ENCODE measurements at places on chromosomes 11 and 22. TPM values are rescaled to one million over a fixed set of nuclear protein-coding genes. Genes with fewer than 3 reads are reported as not detected.

- DNase-seq: no peak
Measured at GRCh38 chr11:123434911-123435310, 4.8 kb downstream of the GRAMD1B start.

DNA sequence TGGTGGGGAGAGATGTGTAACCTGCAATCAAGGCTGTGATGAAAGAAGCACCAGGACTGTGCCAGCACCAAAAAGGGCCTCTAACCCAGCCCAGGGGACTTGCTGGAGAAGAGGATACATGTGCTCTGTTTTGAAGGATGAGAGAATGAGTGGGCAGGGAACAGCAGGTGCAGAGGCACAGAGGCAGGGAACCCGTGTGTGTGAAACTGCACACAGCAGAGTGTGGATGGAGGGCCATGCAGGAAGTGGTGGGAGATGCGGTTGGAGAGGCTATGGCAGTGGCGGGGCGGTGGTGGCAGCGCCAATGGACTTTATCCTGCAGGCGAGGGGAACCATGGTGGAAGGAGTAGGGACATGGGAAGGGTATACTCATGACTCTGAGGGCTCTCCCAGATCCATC lies 25.2 kb upstream of the LRRC32 start:
- no peak for DNase-seq

GRCh38 chr11:8715501-8715900 lies 32.9 kb downstream of the RPL27A start:
- DNase-seq: peak; percentile 67

- peak; percentile 34 for DNase-seq
Measured at GRCh38 chr22:32803738-32804435, 2.4 kb downstream of the TIMP3 start.

DNA sequence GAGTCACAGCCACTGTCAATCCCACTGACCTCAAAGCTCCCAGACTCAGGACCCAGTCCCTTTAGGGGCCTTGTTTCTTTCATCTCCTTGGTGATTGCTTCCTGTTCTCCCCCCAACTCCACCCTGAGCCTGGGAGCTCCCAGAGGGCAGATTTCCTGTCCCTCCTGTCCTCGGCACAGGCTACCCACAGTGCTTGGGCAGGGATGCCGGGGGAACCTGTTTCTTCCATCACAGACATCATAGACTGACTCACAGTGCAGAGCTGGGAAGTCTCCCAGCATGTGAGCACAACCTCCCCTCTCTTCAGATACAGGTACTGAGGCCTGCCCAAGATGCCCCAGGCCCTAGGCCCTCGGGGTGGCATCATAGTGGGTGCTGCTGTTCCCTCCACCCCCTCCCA lies 16.6 kb downstream of the TRIM29 start:
- no peak for DNase-seq

DNA sequence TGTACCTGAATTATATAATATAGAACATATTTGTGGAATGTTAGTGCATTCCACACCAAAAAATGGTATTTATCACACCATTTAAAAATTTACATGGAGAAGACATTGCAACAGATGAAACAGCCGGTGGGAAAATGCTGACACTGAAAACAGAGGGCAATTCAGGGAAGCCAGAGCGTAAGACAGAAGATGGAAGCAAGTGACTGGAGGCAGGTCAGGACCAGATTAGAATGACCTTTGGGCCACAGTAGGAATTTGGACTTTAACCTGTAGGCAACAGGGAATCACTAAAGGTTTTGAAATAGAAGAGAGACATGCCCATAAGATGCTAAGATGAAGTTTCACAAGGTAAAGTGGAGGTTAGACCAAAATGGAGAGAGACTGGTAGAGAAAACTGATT lies 60.5 kb downstream of the METTL15 start:
- DNase-seq: no peak

DNA sequence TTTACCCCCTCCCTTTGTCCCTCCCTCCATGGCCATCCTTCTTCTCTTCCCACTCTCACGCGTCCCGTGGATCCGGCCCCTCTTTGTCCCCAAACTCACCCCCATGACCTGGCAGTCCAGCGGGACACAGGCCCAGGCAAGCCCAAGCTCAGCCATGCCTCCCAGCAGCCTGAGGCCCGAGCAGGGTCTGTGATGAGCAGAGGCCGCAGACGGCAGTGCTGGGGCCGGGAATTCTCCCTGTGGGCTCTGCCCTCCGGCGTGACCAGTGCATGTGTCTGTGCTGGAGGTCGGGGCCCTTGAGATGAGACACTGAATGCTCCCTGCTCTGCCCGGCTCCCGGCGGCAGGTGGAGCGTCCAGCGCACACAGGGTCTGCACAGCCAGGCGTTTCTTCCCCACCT lies 237.9 kb downstream of the BRD1 start:
- no peak for DNase-seq

GRCh38 chr11:126588630-126589491 lies 233.4 kb downstream of the ST3GAL4 start:
- DNase-seq: no peak

DNA sequence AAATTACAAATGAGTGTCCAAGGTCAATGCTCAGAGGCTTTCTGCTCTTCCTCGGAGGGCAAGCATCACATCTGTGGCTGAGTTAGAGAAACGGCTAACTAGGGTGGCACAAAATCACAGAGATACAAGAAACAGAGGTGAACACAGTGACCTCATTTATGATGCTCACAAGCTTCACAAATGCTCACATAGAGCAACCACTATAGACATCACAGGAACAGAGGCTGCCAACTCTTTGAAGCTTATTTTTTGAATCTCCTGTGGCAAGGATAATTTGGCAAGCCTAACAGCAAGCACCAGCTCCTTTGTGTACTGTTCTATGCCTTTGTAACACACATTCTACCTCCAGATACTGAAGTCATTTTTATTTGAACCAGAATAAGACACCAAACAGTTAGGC lies 416.5 kb upstream of the DDI1 start:
- no peak for DNase-seq

IGLL1 gene
- not detected for total RNA-seq

Measured in right cardiac atrium (tissue), 5 donors.